ENCODE measurements at places on chromosomes 12 and 14. TPM values are rescaled to one million over a fixed set of nuclear protein-coding genes. Genes with fewer than 3 reads are reported as not detected.

GRCh38 chr12:93050026-93050747 lies 121.1 kb upstream of the EEA1 start:
- no peak for DNase-seq

DNA sequence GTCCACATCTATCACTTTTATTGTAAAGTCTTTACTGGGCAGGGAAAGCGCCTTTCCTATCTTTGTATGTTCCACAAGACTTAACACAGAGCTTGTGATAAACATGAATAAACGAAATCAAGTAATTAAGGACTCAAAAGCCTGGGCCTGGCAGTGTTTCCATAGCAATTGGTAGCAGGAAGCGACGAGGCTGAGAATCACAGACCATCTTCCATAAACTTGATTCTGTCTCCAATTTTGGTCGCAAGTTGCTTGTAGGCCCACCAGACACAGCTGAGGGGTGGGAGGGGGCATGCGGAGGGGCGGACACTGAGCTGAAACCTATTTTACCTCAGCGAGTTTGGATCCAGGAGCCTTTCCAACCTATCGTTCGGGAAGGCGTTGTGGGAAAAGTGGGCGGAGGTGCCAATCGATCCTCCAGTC lies 302 bp downstream of the CCDC38 start:
- DNase-seq = no peak

NELL2 gene
- 0.95 TPM for total RNA-seq

DNA sequence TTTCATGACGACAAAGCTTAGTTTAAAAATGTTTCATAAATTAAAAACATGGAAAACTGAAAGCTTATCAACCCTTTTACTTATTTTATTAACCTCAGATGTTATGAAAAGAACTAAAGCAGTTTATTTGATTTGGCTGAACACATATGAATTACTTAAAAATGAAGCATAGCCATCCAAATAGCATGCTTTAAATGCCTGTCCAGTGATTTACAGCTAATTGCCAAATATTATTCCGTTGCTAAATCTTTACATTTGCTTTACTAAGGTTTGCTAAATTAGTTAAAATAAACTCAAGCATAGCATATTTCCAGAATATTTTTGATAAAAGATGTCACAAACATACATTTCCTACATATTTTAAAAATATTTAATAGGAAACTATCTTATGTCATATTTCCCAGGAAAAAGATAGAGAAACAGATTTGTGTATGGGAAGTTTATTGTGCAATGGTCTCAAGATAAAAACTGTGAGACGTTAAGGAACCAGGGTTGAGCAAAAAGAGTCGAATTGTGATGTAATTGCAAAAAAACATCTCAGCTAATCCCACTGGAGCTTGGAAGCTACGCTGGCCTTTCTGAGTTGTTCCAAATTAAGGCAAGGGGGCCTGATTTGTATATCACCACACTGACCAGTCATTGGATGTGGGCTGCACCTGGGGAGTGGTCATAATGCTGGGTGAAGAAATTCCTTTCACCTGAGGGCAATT lies 25.8 kb downstream of the GPR135 start:
- DNase-seq = peak; percentile 66

SERPINA10 gene
- total RNA-seq = not detected

GRCh38 chr12:49661191-49661590 lies 37.8 kb downstream of the PRPF40B start:
- DNase-seq = no peak

ASPG gene
- 307 TPM for total RNA-seq

DNA sequence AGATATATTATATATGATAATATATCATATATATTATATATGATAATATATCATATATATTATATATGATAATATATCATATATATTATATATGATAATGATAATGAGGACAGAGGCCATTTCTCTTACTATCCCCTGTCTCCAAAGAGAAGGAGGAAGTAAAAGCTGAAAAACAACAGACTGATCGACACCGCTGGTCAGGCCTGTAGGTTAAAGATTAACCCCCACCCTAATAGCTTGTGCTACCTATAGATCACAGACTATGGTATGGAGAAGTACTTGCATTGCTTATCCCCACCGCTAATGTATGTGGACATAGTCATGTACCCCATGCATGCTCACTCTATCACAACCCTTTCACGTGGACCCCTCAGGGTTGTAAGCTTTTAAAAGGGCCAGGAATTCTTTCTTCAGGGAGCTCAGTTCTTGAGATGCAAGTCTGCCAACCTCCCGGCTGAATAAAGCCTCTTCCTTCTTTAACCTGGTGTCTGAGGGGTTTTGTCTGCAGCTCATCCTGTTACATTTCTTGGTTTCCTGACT lies 786.1 kb upstream of the TMEM132C start:
- no peak for DNase-seq

APAF1 gene
- 4.3 TPM for total RNA-seq

DNA sequence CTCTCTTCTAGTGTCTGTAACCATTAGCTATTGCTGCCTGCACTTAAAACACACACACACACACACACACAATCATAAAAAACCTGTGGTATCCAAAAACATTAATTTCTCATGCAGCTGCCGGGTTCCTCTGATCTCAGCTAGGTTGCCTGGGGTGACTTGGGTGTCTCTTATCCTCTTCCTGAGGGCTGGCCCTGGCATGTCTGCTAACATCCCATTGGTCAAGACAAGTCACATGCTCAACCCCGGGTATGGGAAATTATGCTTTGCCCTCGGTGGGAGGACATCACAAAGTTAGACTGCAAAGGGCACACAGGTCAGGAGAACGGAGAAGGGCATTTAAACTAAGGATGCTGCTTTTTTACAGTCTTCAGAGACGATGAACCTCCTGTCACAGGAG lies 55.7 kb downstream of the TRPV4 start:
- DNase-seq = no peak

DNA sequence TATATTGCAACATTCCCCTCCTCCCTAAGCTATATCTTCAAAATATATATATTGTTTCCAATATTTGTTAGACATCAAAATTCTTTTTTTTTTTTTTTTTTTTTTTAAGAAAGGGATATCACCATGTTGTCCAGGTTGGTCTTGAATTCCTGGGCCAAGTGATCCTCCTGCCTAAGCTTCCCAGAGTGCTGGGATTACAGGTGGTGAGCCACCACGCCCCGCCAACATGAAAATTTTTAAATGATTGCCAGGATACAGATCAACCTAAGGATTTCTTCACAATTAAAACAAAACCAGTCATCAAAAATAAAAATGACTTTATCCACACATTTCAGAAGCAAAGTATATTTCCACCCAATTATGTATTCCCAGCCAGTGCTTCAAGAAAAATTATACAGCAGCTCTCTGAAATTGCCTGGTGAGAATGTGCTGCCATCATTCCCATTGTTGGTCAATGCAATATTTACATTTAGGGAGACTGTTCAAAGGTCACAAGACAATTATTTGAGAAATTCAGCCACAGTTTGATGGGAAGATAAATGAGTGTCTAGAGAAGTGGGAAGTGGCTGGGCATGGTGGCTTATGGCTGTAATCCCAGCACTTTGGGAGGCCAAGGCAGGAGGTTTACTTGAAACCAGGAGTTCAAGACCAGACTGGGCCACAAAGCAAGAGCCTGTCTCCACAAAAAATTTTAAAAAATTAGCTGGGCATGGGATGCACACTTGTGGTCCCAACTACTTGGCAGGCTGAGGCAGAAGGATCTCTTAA lies 141.7 kb upstream of the AMIGO2 start:
- DNase-seq = no peak

- DNase-seq = no peak
Measured at GRCh38 chr12:542395-543113, 82.8 kb downstream of the B4GALNT3 start.

TRPV4 gene
- 1.1 TPM for total RNA-seq

DNA sequence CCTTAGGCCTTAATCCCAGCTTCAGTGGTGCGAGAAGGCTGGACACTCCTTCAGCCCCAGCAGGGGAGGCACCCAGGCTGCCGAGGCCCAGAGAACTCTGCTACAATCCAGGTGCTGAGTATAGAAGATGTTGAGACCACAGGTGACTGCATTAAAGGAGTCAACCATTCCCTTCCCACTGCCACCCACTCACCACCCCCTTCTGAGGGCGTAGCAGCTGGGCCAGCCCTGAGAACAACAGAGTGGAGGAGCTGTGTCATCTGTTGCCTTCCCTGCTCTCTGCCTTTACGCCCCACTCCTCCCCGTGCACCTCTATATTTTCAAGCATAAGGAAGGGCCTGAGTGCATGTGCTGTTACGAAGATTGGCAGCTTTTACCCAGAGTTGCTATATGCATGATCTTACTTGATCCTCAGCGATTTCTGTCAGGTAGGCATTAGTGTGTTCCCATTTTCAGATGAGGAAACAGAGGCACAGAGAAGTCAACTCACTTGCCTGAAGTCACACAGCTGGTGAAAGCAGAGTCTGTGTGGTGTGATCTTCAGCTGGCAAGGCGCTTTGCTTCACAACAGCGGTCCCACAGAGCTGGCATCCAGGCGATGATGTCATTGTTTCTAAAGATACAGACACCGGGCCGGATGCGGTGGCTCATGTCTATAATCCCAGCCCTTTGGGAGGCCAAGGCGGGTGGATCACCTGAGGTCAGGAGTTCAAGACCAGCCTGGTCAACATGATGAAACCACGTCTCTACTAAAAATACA lies 46.7 kb downstream of the RIN3 start:
- no peak for DNase-seq

DNA sequence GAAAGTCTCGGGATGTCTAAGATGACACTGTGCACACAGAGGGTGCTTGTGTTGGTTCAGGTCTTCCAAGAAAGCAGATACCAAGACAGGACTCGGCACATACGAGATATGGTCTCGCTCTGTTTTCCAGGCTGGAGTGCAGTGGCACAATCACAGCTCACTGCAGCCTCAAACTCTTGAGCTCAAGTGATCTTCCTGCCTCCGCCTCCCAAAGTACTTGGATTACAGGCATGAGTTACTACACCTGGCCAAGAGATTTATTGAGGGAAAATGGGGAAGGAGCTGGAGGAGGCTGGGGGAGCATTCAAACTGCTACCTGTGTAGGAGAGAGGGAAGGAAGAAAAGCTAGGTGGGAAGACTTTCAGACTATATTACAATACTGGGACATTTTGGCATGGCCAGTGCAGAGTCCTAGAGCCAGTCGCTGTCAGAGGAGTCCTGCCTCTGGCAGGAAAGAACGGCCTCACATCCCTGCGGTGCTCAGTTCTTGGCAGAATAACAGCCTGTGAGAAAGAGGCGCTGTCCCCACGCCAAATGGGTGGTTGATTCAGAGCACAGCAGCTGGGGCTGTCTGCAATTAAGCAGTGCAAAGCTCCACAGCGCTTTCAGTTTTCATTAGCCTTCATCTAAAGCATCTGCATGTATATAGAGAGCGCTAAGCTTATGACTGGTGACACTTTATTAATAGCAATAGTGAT lies 18.3 kb downstream of the SLC17A8 start:
- DNase-seq = peak; percentile 95

DNA sequence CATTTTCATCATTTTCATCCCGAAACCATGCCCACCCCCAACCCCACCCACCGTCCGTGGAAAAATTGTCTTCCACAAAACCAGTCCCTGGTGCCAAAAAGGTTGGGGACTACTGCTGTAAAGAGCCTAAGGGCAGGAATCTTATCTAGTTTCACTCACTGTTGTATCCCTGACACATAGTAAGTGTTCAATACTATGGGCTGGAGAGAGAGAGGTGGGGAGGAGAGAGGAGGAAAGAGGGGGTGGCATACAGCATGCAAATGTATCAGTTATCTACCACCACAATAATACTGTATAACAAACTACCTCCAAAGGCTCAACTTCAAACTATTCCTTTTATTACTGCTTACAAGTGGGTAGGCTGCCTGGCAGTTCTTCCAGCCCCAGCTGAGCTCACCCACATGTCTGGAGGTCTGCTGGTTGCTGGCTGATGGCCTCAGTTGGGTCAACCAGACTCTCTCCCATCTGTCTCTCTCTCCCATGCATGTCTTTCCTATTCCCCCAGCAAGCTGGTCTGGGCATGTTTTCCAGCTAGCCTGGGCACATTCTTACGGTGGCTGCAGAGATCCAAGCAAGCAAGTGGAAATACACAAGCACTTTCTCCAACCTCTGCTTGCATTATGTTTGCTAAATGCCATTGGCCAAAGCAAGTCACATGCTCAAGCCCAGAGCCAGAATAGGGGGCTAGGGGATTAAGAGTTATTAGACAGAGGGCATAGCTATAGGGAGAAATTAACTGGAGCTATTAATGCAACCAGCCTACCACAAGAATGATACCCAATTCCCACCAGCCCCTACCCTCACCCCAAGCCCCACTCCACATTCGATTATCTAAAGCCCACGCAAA lies 31.6 kb upstream of the FICD start:
- no peak for DNase-seq

FRMD6 gene
- 7.8 TPM for total RNA-seq

- no peak for DNase-seq
Measured at GRCh38 chr12:106672314-106673025, 89.7 kb downstream of the RFX4 start.

DNA sequence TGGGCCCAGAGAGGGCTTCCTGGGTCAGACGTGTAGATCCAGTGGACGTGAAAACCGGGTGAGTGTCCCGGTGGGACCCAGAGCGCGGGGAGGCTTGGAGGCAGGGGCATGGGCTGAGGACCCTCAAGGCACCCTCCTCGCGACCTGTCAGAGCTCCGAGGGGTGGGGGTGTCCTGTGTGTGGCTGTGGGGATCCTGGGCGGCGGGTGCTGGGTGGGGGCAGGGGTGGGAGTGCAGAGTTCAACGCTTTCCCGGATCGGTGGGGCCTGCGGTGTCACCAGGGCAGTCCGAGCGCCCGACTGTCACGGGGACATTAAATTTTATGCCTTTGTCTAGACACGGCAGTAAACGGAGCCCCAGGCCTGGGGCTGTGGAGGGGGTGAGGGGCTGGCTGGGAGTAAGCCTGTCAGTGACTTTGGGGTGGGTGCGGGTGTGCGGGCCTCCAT lies 1.0 kb downstream of the TMEM121 start:
- DNase-seq = no peak

All from right cardiac atrium (tissue), 5 donors.